HT-29 (cell line): ENCODE measurements at places on chromosomes 13 and 19. TPM values are rescaled to one million over a fixed set of nuclear protein-coding genes. Genes with fewer than 3 reads are reported as not detected.

GRCh38 chr19:56577719-56578602 lies 10.7 kb downstream of the ZNF470 start:
- DNase-seq = peak; percentile 13

DNA sequence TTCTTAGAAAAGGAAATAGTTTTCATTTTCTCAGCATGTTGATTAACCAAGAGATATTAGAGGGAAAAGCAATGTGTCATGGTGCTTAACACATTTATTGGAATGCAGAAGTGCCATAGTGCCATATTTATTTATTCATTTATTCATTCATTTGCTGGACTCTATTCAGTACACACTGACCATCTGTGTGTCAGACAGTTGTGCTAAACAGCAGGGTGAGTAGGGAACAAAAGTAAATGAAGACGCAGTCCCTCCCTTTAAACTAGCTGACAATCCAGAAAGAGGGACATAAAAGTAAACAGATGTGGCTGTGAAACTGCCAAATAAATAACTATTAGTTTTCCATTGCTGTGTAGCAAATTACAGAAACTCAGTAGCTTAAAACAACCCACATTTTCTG lies 323.7 kb downstream of the MTUS2 start:
- no peak for DNase-seq

GRCh38 chr19:28130066-28130511 lies 1082.9 kb downstream of the UQCRFS1 start:
- DNase-seq = no peak

GRCh38 chr13:75175575-75175974 lies 306.4 kb downstream of the TBC1D4 start:
- no peak for DNase-seq

DNA sequence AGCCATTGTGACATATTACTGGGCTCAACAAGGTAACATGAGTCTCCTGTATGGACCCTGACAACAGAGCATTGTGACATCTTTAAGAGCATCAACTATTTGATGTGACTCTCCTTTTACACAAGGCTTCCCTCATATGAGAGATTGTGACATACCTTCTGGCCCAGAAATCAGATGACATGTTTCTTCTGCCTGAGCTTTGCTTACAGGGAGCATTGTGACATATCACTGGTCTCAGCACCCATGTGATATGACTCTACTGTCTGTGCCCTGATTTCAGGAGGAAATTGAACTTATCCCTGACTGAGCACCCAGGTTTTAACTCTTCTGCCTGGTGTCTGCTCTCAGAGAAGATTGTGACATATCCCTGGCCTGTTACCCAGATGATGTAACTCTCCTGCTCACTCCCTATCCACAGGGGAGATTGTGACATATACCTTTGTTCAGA lies 15.9 kb upstream of the ZNF681 start:
- no peak for DNase-seq

GRCh38 chr13:20831254-20831653 lies 57.5 kb upstream of the EEF1AKMT1 start:
- no peak for DNase-seq

- DNase-seq = no peak
Observed at GRCh38 chr13:112330479-112331381, 45.4 kb upstream of the SPACA7 start.

DNA sequence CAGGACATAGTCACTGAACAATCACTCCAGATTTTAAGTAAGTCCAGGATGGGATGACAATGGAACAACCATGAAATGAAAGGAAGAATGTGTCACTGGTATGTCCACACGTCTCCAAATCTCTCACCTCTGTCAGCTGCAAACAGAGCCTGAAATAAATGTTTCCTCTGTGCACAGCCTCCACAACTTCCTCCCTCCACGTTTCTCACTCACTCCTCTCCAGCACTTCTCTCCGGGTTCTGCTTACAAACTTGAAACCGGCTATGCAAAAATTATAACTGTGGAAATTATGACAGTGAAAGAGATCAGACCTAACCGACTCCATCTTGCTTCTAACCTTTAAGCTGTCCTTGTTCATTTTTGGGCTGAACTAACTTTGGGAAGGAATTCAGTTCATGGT lies 35.0 kb upstream of the ALOX5AP start:
- no peak for DNase-seq

GRCh38 chr13:40390401-40390916 lies 276.0 kb downstream of the FOXO1 start:
- DNase-seq = no peak

DNA sequence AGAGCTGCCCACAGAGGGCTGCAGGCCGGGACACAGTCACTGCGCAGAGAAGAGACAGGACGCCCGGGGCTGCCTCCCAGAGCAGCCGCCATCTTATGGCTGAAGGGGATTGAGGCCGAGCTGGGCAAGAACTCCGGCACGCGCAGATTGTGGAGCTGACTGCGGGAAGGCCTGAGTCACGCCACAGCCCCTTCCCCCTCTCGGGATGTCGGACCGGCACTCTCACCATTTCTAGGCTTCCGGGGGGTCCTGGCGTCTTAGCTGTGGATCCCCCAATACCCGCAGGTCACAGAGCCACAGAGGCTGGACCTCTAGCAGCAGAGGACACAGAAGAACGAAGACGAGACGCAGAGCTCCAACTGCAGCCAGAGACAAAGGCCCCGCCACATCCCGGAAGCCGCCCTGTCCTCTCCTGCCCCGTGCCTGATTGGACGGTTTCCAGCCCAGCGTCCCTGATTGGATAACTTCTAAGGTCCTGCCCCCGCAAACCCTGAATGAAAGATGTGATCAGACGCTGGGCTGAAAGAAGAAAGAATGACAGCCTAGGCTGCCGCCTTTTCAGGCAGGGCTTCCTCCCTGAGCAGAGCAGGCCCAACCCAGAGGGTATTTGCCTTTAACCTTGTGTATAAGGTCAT lies at the start of gene ZNF43:
Gene ZNF43 (minus strand): TSS at position 373 of the 635 bp plus-strand sequence. CDS start 144 bp downstream, at position 229.
- no peak for DNase-seq

DNA sequence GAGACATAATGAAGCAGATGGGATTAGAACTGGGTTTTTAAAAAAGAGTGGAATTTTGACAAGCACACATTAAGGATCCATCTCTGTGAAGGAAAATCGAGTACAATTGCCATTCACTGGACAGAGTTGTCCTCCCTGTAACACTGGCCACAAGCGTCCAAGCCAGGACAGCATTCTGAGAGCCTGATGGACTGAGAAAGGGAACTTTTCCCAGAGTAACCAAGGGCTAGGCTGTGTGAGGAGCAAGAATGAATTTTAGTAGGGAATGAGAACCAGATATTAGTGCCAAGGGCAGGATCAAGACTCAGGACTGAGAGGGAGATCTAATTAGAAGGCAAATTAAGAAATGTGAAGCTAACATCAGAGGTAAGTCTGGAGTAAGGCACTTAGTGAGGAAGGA lies 73.1 kb downstream of the DCLK1 start:
- no peak for DNase-seq

GRCh38 chr13:53137779-53138178 lies 109.2 kb downstream of the OLFM4 start:
- DNase-seq = no peak

DNA sequence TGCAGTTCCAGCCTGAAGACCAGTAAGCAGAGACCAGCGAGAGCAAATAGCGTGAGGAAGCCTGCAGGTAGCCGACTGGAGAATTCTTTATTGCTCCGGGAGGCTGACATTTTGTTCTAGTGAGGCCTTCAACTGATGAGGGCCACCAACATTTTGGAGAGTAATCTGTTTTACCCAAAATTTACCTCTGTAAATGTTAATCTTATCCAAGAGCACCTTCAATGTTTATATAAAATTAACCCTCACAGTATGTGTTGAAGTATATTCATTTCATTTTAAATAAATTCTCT lies 546.4 kb upstream of the SLITRK5 start:
- no peak for DNase-seq

DNA sequence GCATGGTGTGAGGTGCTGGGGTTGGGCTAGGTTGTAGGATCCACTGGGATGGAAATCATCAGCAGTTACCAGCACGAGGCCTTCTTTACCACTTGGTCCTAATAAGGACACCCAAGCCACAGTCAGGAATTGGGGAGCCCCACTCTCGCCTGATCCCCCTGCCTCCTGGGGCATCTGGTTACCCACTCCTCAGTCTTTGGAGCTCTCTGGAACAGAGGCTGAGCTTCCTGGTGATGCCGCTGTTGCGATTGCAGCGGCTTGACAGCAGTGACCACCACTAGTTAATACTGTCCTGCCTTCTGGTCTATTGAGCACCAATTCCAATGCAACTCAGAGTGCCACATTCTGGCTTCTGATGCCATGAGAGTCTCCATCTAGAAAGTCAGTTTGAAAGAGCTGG lies 13.5 kb downstream of the TMEM272 start:
- no peak for DNase-seq

GRCh38 chr13:38743466-38743865 lies 56.6 kb downstream of the FREM2 start:
- DNase-seq = peak; percentile 13

- DNase-seq = no peak
Observed at GRCh38 chr13:28031896-28032288, 43.4 kb upstream of the URAD start.

Gene MARCHF2
- 20.0 and 25.2 TPM in 2 replicates for total RNA-seq

Gene OR10H1
- not detected in 2 replicates for total RNA-seq

Gene IFNL1
- total RNA-seq = not detected in 2 replicates

Gene SLC5A5
- total RNA-seq = not detected in 2 replicates

Gene COLGALT1
- 76.2 and 88.5 TPM in 2 replicates for total RNA-seq

Gene ZNF813
- total RNA-seq = not detected in 2 replicates

Gene FARP1
- 46.4 and 49.0 TPM in 2 replicates for total RNA-seq

Gene KLK15
- not detected in 2 replicates for total RNA-seq

Gene CYP4F8
- not detected in 2 replicates for total RNA-seq
